ENCODE measurements at places on chromosomes 1 and 21.

- no peak for DNase-seq
Measured at GRCh38 chr21:41805038-41805437, 38.2 kb upstream of the RIPK4 start.

- DNase-seq = no peak
Measured at GRCh38 chr1:213119794-213120193, 68.8 kb downstream of the RPS6KC1 start.

- DNase-seq = no peak
Measured at GRCh38 chr1:19759740-19760089, 40.0 kb downstream of the TMCO4 start.

- no peak for DNase-seq
Measured at GRCh38 chr1:21524686-21525339, 15.6 kb downstream of the ALPL start.

DNA sequence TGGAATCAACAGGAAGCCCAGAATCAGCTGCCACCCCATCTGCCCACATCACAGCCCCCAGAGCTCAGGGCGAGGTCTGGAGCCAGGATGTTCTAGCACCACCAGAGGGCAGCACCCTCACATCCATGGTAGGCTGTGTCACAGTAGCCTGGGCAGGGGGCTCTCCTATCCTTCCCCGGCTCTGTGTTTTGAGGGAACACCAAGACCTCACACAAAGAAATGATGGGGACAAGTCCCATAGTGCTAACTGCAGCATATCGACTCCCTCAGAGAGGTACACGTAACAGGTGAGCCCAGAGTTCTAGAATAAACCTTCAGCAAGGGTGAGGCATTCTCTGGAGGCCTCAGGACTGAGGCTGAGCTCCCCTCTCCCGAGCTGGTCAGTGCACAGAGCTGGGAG lies 2.3 kb upstream of the KCNC4 start:
- DNase-seq = peak; percentile 94

- DNase-seq = no peak
Measured at GRCh38 chr1:152967201-152967600, 3.2 kb upstream of the SPRR4 start.

DNA sequence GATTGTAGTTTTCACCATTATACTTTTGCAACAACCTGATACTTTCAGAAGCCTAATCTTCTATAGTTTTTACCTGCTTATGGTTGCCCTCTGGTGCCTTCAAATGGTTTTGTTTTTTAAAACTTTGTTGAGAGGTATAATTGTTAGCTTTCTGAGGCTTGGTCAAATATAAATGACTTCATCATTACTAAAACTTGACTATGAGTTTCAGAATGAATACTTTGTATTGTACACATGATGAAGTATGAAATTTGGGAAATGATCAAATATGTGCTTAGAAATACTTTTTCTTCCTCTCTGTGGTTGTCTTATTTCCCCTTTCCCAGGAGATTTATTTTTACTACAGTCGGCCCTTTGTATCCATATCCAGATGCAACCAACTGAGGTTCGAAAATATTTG lies 151.8 kb upstream of the B3GALT2 start:
- DNase-seq = no peak

DNA sequence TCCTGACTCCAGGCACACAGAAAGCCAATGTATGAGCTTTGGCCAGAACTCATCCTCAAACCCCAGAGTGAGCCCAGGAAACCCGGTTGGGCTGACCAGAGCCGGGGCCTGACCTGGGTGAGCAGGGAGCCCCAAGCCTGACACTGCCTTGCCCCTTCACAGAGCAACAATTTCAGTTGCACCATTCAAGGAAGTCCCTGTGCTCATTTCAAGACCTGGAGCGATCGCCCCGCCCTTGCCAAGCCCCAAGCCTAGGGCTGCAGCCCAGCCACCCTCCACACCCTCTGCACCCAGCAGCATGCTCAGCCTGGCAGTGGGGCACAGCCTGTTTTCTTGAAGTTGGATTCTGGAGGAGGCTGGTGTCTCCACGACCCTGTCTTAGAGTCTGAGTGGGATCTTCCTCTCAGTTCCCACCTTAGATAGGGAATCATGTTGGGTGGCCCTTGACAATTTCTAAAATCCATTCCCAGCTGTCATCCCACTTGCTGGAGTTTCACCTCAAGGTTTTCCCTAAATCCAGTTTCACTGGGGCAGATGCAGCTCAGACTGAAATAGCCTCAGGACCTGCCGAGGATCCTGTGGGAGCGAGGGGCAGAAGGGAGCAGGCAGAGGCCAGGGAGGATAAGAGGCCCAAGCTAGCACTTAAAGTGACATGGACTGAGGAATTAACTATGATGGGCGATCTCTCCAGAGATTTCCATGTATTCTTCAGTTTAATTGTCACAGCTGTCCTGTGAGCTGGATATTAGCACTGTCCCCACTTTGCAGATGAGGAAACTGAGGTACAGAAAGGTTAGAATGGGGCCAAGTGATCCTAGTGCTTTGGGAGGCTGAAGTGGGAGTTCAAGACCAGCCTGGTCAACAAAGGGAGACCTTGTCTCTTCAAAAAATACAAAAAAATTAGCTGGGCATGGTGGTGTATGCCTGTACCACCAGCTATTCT lies 2.5 kb downstream of the NBL1 start:
- DNase-seq = peak; percentile 44

GRCh38 chr21:39336457-39337008 lies 12.4 kb downstream of the HMGN1 start:
- DNase-seq = peak; percentile 31

DNA sequence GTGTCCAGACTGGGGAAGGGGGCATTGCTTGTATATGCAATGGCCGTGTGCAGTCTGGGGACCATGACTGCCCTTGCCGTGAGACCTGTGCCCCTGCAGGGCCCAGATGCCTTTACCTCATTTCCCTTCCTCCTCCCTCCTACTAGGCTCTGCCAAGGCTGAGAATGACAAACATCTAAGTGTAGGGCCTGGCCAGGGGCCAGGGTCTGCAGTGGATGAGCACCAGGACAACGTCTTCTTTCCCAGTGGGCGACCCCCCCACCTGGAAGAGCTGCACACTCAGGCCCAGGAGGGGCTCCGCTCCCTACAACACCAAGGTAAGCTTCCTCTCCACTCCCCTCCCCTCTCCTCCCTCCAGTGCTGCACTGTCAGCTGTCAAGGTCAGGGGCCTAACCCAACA lies 49.5 kb downstream of the YARS1 start:
- DNase-seq = no peak
